ENCODE measurements at places on chromosomes 6 and 20.

DNA sequence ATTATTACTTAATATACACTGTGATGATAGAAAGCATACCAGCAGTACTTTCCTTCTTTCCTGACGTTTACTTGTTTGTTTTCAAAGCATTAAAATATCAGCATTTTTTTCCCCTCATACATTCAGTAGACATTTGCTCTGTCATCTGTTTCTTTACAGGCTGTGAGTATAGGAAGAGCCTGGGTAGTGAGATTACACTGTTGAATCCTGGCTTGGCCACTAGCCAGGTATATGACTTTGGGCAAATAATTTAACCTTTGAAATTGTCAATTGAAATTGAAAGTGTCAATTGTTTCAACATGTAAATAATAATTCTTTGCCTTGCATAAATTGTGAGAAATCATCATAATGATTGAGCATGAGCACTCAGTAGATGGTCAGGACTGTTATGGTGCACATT is 336.2 kb downstream of the CDKAL1 start:
- DNase-seq: no peak

GRCh38 chr6:18031680-18032256 is 44.3 kb upstream of the KIF13A start:
- no peak for DNase-seq

- DNase-seq: no peak
Observed at GRCh38 chr20:42862446-42862845, 327.3 kb downstream of the PTPRT start.

GRCh38 chr20:25206063-25206403 is 10.5 kb downstream of the ENTPD6 start:
- DNase-seq: no peak

DNA sequence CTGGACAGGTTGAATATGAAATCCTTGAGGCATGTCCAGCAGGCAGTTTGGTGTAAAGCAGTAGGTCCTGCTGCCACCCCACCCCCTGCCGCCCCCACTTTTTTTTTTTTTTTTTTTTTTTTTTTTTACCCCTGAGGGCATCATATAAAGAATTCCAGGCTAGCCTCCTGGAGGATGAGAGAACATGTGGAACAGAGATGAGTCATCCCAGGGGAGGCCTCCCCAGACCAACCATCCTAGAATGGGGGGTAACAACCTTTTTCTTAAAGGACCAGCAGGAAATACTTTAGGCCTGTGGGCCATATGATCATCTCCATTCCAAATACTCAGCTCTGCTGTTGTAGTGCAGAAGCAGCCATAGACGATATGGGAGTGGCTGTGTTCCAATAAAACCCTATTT is 170.9 kb downstream of the GJA10 start:
- DNase-seq: no peak

DNA sequence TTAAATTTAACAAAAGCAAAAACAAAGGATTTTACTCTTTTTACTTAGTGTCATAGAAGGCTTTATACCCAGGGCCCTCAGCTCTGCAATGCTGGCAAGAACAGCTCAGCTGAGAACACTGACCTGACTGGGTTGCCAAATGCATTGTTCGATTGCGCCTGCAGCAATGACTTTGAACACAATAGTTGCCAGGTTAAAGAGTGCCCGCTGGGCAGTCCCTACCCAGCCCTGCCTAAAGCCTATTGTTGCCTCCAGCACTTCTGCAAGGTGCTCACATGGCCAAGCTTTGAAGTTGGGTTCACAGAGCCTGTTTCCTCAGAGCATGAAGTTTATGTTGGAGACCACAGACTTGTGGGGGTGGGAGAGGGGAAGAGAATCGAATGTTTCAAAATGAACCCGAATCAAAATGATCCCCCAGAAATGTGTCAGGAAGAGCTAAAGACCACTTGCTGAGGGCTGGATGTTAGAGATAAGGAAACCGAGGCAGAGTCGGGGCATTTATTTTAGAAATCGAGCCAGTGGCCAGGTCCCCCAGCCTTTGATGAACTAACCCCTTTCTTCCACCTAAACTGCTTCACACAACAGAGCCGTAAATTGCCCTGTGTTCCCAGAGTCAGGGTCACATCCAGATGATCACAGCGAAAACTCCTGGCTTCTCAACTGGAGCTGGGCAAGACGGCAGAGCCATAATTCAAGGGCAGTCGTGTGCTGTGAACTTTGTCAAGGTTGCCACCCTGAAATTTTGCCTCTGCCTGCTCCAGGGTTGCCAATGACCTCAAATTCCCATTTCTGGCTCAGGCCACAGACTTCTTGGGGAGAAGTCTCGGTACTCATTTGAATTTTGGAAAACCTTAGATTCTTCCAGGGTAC is 55.0 kb downstream of the FOXA2 start:
- DNase-seq: no peak

DNA sequence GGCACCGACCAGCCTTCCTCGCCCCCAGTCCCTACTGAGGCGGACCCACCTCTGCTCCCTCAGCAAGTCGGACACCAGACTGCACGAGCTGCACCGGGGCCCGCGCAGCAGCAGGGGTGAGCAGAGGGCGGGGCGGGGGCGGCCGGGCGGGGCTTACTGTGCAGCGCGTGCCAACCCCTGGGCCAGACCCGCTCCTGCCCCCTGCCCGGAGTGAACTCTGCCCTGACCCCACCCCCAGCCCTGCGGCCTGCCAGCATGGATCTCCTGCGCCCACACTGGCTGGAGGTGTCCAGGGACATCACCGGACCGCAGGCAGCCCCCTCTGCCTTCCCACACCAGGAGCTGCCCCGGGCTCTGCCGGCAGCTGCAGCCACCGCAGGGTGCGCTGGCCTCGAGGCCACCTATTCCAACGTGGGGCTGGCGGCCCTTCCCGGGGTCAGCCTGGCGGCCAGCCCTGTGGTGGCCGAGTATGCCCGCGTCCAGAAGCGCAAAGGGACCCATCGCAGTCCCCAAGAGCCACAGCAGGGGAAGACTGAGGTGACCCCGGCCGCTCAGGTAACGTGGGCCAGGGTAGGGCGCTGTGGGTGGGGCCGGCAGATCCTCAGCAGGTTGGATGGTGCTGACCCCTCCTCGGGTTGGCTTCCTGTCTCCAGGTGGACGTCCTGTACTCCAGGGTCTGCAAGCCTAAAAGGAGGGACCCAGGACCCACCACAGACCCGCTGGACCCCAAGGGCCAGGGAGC is 1.5 kb upstream of the SLC2A4RG start:
- DNase-seq: peak; percentile 11

DNA sequence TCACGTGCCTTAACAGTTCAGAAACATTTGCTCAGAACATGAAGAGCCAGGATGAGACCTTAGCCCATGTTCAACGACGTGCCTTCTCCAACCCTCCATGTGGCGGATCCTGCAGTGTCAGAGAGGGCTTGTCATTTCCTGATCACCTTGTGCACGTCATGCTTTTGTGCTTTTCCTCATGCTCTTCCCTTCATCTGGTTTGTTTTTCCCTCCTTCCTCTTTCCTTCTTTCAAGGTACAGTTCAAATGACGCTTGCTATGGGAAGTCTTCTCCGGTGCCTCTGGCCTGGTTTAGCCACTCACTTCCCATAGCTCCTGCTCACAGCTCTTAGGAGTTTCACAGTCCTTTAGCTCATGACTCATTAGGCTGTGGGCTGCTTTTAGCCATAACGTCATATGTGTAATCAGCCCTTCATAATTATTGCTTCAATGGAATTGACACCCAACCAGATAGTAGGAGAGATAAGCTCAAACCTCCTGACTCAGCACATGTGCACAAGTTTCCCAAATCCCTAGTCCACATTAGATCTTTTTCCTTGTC is 102.7 kb upstream of the CNKSR3 start:
- no peak for DNase-seq

DNA sequence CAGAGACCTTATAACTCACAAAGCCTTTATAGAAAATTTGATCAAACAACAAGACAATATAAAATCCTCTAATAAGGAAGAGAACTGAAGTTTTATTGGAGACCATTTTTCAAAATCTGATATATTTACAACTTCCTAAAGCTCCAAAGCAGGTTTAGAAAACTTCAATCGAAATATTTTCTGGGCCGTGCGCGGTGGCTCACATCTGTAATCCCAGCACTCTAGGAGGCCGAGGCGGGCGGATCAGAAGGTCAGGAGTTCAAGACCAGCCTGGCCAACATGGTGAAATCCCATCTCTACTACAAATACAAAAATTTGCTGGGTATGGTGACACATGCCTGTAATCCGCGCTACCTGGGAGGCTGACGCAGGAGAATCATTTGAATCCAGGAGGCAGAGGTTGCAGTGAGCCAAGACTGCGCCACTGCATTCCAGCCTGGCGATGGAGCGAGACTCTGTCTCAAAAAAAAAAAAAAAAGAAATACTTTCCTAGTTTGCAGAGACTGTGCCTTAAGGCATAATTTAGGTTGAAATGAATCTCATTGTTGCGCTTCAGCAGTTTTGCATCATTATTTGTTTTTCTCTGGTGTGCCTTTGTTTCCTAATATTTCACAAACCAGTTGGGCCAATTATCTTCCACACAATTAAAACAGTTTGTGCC is 60.6 kb upstream of the ASIP start:
- DNase-seq: no peak

DNA sequence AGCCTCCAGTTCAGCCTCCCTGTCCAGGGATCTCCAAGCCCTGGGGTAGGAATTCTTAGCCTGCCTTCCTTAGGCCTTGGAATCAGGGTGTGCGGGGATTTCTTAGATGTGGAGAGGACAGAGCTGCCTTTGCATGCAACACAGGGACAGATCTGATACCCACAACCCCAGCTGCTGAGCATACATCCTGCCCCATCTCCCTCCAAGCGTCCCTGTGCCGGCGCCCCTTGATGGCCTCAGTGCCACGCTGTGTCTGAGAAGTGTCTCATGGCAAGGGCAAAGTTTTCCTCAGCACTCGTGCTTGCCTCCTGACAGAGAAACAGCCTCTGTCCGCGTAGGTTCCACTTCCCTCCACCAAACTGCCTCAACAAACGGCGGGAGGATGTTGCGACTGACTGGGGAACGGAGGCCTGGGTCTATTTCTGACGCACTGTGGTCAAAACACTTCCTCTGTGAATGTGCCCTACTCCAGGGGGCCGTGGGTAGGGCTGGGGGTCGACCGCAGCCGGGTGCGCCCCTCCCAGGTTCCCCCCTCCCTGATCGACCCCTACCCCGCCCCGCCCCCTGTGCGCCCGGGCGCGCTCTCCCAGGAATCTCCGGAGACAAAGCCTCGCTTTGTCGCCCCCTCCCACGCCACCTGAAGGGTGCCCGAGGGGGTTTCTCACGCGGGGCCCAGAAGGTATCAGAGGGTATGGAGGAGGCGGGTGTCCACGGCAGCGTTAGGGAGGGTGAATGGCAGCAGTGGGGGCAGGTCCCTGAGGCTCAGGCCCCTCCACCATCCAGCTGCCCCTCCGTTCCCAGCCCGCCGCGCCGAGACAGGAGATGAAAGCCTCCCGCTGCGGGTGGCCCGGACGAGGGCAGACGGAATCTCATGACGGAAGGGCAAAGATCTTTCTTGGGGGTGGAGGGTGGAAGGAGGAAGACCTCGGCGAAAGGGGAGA is 806 bp downstream of the MICAL1 start:
- DNase-seq: peak; percentile 72

DNA sequence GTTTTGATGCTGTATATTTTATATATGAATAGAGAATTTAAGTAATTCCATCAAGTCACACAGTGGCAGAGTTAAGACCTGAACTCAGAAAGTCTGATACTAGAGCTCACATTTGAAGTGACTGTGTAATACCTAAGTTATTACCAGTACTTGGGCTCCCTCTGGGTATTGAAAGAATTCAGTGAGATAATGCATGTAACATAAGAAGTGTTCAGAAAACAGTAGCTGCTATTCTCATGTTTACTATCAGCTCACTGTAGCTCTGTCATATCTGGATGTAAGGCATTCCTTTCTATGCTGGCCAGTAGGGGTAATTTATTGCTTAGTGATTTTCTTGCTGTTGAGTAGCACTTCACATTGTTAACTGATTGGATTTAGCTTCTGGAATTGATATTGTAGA is 44.6 kb downstream of the NKX2-4 start:
- DNase-seq: no peak

GRCh38 chr6:39470506-39470905 is 148.0 kb upstream of the KCNK16 start:
- DNase-seq: no peak

GRCh38 chr6:168494726-168495125 is 53.7 kb downstream of the SMOC2 start:
- DNase-seq: no peak

DNA sequence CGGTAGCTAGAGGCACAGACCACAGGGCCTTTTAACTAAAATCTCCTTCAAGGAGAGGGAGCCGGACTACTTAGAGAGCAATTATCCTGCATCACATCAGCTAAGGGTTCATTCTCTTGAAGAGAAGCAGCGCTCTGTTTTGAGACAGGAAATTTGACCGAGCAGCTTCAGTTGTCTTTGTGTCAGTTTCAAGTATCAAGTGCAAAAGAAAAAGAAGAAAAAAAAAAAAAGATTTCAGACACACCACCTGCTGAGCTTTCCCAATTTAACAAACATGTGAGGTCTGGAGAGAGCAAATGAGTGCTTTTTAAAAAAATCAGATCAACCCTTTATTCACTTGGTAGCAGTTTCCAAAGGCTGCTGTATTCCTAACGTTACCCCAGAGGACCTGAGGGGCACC is 273.5 kb upstream of the POU3F2 start:
- no peak for DNase-seq

DNA sequence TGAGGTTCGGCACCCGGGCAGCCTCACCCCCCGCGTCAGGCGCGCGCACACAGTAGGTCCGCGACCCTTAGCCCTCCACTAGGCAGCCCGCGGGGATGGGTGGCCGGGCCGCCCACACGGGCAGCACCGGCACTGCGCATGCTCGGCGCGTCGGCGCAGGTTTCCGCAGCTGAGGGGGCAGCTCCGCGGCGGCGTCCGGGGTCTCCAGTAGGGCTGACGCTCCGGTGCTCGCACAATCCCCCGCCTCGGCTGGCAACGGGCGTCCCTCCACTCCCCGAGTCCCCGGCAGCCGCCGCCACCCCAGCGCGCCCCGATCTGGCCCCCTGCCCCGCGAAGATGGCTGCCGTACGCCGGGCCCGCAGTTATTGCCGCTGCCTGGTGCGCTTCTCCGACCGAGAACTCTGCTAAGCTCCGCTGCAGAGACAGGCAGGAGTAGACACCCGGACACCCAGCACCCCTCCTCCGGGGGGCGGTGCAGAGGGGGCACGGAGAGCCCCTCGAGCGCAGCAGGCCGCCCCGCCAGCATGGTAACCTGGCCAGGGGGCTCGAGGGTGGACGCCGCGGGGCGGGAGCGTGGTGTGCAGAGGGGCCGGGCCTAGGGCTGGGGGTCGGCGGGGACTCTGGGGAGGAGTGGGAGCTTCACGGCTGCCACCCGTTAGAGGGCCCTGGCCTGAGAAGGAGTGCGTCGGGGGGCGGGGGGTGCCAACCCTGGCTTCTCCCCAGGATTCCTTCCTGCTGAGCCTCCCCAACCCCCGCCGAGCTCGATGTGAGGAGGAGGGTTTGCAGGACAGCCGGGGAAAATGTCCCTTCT is at the start of gene FBXO9:
Gene FBXO9, plus strand, starts transcription at position 139 of the 811 bp plus-strand sequence. Its CDS starts 386 bp downstream, at position 525.
- peak; percentile 74 for DNase-seq

DNA sequence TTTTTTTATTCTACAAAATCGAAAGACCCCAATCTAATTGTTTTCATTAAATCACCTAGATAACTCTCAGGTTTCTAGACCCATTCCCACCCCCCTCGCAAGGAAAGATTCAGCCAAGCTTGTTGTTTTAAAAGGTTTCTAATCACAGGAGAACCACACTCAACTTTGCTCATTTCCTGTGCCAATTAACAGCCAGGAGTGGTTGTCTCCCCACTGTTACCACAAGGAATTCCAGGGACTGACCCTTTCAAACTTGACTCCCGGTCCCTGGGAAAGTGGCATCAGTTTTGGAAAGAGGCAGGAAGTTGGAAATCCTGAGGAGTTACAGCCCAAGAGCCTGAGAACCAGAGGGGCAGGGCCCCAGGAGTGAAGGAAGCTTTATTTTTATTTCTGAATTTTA is 561.3 kb upstream of the JAG1 start:
- no peak for DNase-seq
